Neural crest cell (in vitro differentiated cells): ENCODE measurements at places on chromosomes 2 and 18.
A peak's percentile ranks its signal among the peaks of the same experiment; 100 is the strongest.

DNA sequence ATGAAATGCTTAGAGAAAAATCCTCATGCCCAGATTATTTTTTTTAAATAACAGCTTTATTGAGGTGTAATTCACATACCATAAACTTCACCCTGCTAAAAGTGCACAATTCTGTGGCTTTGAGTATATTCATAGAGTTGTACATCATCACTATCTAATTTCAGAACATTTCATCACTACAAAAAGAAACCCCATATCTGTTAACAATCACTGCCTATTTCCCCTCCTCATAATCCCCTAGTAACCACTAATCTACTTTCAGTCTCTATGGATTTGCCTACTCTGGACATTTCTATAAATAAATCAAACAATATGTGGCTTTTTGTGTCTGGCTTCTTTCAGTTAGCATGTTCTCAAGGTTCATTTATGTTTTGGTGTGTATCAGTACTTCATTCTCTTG, 51.4 kb downstream of the OSBPL1A start:
- DNase-seq: no peak

DNA sequence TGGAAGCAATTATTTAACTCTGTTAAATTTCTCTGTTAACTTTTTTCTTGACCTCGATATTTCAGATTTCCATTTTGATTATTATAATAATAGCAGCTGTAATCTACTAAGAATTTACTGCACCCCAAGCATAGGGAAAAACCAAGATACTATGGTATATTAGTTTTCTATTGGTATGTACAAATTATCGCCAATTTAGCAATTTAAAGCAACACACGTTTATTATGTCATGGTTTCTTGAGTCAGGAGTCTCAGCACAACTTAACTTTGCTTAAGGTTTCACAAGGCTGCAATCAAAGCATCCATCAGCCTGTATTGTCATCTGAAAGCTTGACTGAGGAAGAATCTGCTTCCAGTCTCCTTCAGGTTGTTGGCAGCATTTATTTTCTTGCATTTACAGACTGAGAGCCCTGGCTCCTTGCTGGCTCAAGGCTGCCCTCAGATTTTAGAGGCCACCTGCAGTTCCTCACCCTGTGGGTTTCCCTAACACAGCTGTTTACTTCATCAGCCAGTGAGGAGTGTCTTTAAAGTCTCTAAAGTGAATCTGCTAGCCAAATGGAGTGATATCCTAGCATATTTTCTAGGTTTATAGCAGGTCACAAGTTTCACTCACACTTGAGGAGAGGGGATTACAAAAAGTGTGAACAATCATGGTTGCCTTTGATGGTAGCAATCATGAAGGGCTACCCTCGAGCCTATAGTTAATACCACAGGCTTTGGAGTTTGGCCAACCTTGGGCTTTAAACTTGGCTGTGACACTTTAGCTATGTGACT, 4.4 kb upstream of the VPS54 start:
- no peak for DNase-seq

DNA sequence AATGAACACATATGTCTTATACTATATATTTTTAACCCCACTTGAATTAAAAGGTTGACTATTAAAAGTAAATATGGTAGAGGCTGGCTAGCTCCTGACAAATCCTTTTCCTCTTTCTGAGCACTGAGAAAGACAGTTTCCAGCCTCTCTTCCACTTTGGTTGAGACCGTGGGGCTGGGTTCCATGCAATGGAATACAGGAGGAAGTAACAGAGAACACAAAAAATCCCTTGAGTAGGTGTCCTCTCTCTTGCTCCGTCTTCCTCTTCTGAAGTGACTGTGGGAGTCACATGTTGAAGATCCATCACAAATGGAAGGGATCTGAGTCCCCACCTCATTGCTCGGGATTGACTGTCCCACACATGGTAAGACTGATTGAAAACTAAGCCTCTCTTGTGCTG, 36.6 kb upstream of the SIGLEC15 start:
- DNase-seq: no peak

DNA sequence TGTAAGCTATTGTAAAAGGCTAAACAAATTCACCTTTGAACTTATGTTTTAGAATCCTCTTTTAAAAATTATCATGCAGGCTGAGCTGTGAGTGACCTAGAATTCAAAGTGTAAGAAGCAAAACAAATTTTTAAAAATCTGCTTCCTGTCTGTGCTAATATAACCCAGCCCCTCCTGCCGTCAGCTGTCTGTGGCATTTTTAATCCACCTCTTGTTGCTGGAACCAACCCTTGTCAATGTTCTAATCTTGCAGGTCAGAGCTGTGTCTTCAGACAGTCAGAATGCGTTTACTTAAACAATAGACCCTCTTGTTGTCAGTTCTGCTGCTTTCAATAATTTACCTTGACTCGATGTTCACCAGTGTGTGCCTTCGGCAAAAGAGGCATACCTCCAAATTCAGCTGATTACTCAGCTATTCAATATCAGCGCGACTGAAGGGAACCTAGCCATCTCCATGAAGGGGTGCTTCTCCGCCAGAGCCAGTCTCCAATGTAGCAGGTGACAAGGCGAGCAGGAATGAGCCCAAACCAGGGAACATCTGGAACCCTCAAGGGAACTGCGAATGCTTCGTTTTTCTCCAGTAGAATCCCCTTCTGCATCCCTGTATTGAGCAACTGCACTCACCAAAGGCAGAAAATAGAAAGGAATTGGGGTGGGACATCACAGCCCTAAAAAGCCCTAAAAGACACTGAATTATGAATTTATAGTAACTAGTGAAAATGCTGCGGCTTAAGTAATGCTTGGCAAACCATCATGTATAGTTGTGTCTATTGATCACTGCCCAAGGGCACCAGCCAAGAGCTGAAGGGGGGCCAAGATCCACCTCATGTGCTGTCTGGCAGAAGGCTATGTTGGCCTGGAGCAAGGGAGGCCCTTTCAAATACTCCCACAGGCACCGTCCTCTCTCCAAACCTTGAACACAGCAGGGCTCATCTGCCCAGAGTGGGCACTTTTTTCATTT, 62.5 kb downstream of the LYPD6B start:
- no peak for DNase-seq

DNA sequence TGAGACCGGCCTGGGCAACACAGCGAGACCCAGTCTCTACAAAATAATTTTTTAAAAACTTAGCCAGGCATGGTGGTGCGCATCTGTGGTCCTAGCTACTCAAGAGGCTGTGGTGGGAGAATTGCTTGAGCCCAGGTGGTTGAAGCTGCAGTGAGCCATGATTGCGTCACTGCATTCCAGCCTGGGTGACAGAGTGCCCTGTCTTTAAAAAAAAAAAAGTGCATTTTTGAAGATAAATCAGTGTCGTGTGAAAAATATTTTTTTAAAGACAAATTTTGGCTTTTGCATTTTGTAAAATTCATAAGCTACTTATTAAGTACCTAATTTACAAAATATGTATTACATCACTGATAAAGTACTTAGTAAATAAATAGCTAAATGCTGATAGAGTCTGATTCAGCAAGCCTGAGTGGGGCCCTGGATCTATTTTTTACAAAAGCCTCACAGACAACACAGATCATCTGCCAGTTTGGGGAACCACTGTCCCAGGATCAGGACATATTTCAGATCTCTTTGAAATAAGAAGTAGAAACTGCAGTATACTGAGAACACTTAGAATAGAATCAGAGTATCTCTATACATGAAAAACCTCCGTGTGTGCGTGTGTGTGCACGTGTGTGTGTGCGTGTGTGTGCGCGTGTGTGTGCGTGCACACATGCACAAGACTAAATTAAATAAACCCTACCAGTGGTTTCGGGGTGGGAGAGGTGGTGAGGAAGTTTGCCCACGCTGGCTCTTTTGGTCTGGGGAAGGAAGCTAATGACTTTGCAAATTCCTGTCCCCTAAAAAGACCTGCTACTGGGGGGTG, 61.6 kb downstream of the AAK1 start:
- DNase-seq: no peak

DNA sequence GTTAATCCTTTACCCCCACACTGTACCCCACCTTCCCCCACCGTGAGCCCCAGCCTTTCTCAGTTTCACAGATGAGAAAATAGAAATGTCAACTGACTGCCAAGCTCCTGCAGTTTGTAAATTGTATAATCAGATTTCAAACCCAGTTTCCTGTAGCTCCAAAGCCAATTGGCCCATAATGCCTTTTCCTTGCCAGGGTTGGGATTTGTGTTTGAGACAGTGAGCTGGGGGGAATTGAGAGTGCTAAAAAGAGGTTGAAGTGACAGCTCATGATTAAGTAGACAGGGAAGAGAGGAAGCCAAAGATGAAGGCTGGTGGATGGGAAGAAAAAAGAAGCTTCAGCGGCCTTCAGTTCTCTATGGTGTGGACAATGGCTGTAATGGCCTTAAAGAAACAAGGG, 10.7 kb downstream of the OSBPL6 start:
- DNase-seq: no peak

DNA sequence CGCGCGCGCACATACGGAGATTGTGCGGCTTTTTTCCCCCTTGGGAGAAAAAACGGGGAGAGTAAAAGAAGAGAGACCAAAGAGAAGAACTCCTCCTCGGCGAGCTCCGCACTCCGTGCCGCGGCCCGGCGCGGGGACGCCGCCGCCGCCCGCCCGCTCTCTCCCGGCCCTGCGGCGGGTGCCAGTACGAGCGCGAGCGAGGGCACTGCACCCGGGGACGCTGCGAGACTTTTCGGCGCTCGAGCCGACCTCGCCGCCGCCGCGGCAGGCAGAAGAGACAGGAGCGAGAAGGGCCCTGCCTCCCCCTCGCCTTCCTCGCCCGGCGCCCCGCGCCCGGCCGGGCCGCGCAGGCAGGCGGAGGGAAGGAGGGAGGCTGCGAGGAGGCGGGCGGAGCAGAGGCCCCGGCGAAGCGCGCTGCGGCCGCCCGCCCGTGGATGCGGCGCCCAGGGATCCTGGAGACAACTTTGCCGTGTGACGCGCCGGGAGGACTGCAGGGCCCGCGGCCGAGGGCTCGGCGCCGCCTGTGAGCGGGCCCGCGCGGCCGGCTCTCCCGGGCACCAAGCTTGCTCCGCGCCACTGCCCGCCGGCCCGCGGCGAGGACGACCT, 857 bp upstream of the INHBB start:
- peak; percentile 20 for DNase-seq

DNA sequence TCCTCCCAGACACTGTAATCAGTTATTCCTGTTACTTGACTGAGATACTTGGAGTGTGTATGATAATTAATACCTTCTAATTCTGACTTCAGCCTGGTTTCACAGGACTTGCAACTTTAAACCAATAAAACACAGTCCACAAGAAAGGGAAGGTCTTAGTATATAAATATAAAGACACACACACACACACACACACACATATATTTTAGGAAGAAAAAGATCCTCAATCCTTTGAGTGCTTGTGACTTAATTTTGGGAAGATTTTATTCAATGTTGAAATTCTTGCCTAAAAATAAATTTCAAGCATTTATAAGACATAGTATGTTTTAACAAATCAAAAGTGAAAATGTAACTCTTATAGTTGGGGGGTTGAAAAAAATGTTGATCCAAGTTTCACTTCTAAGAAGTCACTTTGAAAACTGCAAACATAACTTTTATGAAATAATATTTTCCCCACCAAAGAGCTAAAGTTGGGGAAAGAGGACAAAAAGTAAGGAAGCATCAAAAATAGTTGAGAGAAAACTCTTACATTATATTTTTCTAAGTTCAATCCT, 824 bp upstream of the VPS54 start:
- DNase-seq: no peak

DNA sequence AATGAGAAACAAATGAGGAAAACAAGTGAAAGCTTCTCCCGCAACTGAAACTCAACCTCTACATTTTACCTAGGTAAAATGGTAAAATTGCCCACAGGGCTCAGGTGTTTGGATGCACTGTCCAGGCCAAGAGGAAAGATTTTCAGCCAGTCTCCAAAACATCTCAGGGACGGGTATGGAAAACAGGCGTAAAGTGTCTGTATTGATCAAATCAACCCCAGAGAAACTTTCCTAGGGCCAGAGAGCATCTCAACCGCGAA, 361 bp upstream of the HAT1 start:
- no peak for DNase-seq

DNA sequence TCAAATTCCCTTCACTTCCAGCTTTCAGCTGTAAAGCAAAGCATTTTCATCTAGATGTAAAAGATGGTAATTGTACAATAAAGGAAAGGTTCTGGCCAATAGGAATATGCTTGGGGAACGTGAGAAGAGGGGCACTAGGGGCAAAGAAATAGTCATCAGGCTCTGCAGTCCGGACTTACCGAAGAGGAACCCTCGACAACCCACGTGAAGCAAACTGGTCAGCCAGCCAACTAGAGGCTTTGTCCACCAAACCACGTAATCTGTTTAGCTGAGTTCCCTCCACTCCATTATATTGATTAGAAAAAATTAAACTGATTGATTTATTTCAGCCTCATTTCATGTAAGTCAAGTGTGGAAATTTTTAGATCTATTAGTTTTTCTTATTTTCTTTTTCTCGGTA, 300.4 kb upstream of the FANCL start:
- DNase-seq: no peak

- no peak for DNase-seq
These were observed 19.7 kb downstream of the HS6ST1 start for GRCh38 chr2:128298846-128299507.

- DNase-seq: no peak
These were observed 213.3 kb downstream of the FAM210A start for GRCh38 chr18:13513021-13513420.

GRCh38 chr18:28112056-28112470, 64.9 kb downstream of the CDH2 start:
- no peak for DNase-seq

DNA sequence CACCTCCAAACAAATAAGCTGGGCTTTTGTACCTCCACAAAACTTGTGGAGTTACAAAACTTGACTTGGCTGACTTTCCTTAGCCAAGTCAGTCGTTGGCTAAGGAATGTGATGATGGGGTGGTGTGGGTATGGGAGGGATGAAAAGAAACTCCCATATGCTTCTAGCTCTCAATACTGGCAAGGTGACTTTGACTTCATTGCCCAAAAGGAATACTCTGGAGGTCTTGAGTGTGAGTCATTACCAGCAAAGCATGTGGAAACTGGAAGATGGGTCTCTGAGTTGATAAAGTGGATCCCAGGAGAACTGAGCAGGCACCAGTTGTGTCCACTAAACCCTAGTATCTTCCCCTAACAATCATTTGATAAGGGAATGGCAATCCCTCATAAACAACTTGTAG, 226.7 kb downstream of the GULP1 start:
- no peak for DNase-seq
